ENCODE measurements at places on chromosomes 2 and 18.

DNA sequence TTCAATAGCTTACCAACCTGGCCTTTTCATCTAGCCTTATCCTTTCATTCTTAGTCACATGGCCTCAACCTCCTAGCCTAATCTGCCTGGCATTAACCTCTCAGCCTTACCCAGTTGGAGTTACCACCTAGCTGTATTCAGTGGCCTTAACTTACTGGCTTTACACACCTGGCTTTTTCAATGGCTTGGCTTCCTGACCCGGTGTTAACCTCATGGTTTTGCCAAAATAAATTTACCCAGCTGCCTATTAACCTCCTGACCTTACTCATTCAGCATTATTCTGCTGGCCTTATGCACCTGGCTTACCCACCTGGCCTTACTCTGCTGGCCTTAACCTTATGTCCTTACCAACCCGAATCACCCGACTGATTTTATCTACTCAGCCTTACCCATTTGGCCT, 135.5 kb upstream of the ZSWIM2 start:
- H3K36me3 ChIP-seq: peaks cover 11% of the 10 kb centered on the region
- no peak overlapping the region for H3K27ac ChIP-seq
- no peak for DNase-seq

DNA sequence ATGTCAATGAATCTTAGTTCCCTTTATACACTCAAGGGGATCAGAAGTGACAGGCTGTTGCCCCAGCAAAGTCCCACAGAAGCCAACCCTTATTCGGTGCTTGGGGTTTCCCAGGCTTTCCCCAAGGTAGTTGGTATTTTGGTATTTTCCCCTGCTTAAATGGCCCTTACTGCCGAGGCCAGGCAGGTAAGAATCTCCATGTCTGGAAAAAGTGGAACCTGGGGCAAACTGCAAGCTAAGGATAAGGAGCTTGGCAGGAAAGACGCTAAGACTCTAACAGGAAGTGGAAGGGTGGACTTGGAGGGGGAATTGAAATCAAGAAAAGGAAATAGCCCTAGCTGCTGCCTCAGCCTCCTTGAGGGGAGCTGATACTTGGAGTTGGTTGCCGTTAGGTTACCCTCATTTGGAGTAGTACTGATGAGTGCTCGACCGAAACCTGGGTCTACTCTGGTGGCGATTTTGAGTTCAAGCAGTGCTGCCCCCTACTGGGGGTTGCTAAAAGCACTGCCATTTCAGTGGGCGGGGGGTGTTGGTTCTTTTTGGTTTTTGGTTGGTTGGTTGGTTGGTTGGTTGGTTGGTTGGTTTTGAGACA, 3.3 kb upstream of the GPBAR1 start:
- H3K27ac ChIP-seq: peak overlapping the region; percentile 2
- peaks cover 26% of the 10 kb centered on the region for H3K36me3 ChIP-seq
- no peak overlapping the region for H3K4me3 ChIP-seq
- peaks cover 31% of the 10 kb centered on the region for H3K4me1 ChIP-seq

DNA sequence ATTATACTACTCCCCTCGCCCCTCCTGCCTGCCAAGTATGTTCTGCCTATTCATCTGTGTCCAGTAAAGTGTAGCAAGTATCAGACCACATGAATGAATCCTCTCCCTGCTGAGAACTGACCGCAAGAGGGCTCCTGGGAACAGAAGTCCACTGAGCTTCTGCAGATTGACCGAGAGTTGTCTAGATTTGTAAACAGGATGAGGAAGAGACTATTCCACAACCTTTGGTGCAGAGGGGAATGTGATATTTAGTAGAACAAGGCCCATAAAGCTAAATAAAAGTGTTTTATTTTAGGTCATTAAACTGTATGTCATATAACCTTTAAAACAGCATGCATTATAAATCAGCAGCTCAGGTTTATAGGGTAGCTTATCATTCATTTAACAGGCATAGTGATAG, 377.0 kb downstream of the DCC start:
- no peak overlapping the region for H3K27ac ChIP-seq
- H3K36me3 ChIP-seq: no peaks in the 10 kb centered on the region
- no peak for DNase-seq
- no peak overlapping the region for H3K4me3 ChIP-seq
- H3K27me3 ChIP-seq: no peaks in the 10 kb centered on the region

DNA sequence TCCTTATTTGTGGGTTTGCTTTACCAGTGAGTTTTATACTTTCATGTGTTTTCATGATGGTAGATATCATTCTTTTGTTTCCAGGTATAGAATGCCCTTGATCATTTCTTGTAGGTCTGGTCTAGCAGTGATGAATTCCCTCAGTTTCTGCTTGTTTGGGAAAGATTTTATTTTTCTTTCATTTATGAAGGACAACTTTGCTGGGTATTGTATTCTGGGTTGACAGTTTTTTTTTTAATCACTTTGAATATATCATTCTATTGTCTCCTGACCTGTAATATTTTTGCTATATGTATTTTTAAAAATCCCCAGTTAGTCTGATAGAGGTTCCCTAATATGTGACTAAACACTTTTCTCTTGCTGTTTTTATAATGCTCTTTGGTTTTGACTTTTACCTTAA, 58.3 kb upstream of the GALNT3 start:
- H3K36me3 ChIP-seq: peaks cover 32% of the 10 kb centered on the region
- H3K4me1 ChIP-seq: peaks cover 7% of the 10 kb centered on the region
- H3K27me3 ChIP-seq: no peaks in the 10 kb centered on the region
- H3K27ac ChIP-seq: no peak overlapping the region

DNA sequence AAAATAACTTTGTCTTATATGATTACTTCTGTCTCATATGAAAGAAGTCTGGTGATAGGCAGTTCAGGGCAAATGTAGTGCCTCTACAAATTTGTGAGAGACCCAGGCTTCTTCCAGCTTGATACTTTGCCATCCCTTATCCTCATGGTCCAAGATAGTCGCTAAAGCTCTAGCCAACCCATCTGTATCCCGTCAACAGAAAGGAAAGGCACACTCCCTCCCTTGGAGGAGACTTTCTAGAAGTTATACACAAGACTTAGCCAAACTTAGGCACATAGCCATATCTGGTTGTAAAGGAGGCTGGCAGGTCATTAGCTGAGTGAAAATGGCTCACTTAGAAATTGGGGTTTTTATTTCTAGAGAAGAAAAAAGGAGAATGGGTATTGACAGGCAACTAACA, 14.3 kb upstream of the EHBP1 start:
- no peak overlapping the region for H3K27ac ChIP-seq
- no peak overlapping the region for H3K4me3 ChIP-seq
- H3K27me3 ChIP-seq: peaks cover 4% of the 10 kb centered on the region
- no peaks in the 10 kb centered on the region for H3K36me3 ChIP-seq

DNA sequence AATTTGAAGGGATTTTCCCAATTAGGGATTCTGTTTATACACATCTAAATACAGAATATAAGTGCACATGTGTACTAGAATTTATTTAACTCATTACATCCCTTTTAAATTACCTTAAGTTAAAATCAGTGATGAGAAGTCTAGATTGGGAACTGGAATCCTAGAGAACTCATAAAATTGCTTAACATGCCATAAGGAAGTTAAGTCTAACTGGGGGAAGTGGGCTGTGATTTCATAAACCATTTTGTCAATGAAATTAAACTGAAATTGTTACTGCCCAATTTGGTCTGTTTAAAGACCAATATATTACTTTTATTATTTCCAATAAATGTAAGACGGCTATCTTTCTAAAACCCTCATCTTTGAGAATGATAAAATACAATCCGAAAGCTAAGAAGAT, 72.3 kb upstream of the CD226 start:
- no peak overlapping the region for H3K4me3 ChIP-seq
- H3K27ac ChIP-seq: no peak overlapping the region
- peaks cover 20% of the 10 kb centered on the region for H3K36me3 ChIP-seq
- DNase-seq: no peak
- H3K4me1 ChIP-seq: no peaks in the 10 kb centered on the region
- no peaks in the 10 kb centered on the region for H3K27me3 ChIP-seq

- peaks cover 23% of the 10 kb centered on the region for H3K27me3 ChIP-seq
- no peak overlapping the region for H3K27ac ChIP-seq
- DNase-seq: no peak
- H3K4me3 ChIP-seq: no peak overlapping the region
- H3K36me3 ChIP-seq: peaks cover 6% of the 10 kb centered on the region
- H3K4me1 ChIP-seq: no peaks in the 10 kb centered on the region
These were observed 43.3 kb upstream of the ZCCHC2 start for GRCh38 chr18:62479574-62479973.

- no peak for DNase-seq
- no peaks in the 10 kb centered on the region for H3K36me3 ChIP-seq
- no peaks in the 10 kb centered on the region for H3K27me3 ChIP-seq
- H3K4me3 ChIP-seq: no peak overlapping the region
- no peak overlapping the region for H3K27ac ChIP-seq
These were observed 4.3 kb upstream of the GPR45 start for GRCh38 chr2:105237045-105237765.

DNA sequence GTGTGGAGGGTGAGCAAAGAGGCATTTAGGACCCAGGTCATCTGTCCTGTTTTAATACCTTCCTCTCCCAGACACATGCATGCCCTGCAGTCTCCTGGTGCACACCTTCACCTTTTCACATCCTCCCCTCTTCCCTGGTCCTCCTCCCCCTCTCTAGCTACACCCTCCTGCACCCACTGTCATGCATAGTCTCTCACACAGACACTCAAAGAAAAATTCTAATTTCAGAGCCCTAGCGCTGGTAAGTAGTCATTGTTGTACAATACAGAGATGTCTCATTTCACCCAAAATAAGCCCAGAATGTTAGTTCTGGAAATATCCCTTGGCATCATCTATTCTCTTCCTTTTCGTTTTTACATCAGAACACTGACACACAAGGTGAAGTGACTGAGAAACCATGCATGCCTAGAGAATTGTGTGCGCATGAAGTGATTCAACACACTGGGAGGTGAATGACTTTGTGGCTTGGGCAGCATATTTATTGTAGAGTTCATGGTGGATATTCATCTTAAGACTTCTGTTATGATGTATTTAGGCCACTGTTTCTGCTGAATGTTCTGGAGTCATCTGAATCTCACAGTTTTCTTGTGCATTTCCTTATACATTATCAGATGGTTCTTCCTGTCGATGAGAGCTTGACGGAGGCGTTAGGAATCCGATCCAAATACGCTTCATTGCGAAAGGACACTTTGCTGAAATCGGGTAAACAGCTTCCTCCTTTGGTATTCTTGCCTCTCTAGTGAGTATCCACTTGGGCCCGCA, 69.9 kb downstream of the COA5 start:
- H3K36me3 ChIP-seq: peaks cover 31% of the 10 kb centered on the region
- no peaks in the 10 kb centered on the region for H3K27me3 ChIP-seq
- DNase-seq: no peak
- peaks cover 5% of the 10 kb centered on the region for H3K4me1 ChIP-seq
- H3K27ac ChIP-seq: no peak overlapping the region

DNA sequence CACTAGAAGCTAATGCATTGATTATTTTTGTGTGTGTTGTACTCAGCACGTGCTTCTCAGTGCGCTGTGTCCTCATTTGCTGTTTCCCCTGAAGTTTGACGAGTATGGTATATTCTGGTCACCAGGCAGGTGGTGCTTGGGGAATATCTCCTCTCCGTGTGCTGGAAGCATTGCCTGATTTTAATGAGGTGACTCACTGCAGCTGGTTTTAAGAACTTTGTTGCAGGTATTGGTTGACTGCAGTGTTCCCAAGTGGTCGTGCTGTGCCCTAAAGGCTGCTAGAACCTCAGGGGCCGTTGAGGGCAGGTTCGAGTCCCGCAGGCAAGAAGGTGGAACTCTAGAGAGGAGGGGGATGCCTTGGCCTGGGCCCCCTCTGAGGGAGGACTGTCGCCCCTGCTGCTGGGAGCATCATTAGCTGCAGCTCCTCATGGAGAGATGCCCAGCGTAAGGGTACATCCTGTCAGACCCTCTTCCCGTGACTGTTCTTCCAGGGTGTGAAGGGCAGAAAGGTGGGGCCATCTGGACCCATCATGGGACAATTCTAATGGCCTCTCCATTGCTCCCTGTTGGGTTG, 82.6 kb downstream of the AGAP1 start:
- H3K27me3 ChIP-seq: no peaks in the 10 kb centered on the region
- H3K27ac ChIP-seq: no peak overlapping the region
- H3K4me1 ChIP-seq: peaks cover 22% of the 10 kb centered on the region
- H3K36me3 ChIP-seq: no peaks in the 10 kb centered on the region
- no peak for DNase-seq

DNA sequence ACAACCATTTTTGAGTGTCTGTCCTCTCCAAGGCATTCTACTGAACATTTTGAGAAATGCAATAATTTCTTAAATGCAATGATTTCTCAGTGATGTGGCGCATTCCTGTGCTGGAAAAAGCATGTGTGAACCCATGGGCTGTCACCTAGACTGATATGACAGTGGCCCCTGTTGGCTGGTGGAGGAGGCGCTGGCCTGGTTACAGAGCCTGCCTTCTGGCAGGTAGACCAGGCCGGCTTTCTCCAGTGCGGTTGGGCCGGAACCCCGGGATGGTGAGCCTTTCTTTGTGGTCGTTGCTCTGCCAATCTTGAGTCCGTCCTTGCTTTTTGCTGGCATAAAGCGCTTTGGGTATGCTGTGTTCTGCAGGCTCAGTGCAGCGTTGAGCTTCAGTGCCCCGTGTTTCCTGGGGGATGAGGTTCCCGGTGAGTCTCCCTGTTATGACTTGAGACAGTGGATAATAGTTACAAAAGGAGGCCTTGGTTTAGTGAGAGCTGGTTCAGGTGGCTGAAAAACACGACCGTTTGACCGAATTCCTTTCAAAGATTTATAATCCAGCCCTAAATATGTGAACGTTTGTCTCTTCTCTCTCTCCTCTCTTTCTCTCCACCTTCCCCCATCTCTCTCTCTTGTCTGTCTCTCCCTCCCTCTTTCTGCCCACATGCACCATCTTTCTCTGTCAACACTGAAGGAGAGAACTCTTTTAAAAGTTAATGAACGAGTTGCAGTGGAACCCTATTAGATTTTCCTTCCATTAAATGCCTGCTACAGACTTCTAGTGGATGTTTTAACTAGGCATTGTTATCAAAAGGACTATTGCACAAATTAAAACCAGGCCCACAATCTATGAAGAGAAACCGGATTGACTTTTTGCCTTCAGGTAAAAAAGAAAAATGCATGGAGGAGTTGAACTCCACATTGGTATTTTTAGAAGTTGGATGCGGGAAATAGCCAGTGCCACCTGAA, 34.0 kb downstream of the TSHZ1 start:
- H3K4me1 ChIP-seq: peaks cover 20% of the 10 kb centered on the region
- H3K4me3 ChIP-seq: no peak overlapping the region
- no peaks in the 10 kb centered on the region for H3K27me3 ChIP-seq
- DNase-seq: no peak
- H3K27ac ChIP-seq: no peak overlapping the region

GRCh38 chr2:121372082-121372481, 87.1 kb upstream of the TFCP2L1 start:
- no peak for DNase-seq
- H3K27me3 ChIP-seq: no peaks in the 10 kb centered on the region
- no peak overlapping the region for H3K27ac ChIP-seq
- no peak overlapping the region for H3K4me3 ChIP-seq
- H3K4me1 ChIP-seq: peaks cover 17% of the 10 kb centered on the region
- peaks cover 32% of the 10 kb centered on the region for H3K36me3 ChIP-seq

- H3K4me1 ChIP-seq: peaks cover 11% of the 10 kb centered on the region
- no peak for DNase-seq
- no peaks in the 10 kb centered on the region for H3K27me3 ChIP-seq
- no peaks in the 10 kb centered on the region for H3K36me3 ChIP-seq
- H3K27ac ChIP-seq: no peak overlapping the region
These were observed 52.5 kb upstream of the ID2 start for GRCh38 chr2:8629402-8629801.

Measured in chondrocyte (in vitro differentiated cells).